Neural progenitor cell (in vitro differentiated cells): ENCODE measurements at places on chromosomes 13 and 19.

DNA sequence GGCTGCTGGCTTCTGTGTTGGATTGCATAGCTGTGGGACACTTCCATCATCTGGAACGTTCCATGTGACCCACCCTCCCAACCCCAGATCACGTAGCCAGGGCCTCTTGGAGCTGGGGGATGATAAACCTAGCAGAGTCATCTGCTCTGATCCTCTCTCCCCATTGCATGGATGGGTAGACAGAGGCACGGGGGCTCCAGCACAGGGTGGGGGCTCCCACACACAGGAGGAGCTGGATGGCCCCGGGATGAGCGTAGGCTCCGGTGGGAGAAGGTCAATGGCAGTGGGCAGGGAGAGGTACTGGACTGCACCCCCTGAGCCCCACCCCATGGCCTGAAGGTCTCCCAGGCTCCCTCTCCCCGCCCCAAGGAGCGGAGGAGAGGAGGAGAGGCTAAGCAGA, 25.4 kb downstream of the ATP8B3 start:
- DNase-seq, result no peak
- peaks cover 99% of the 10 kb centered on the region for H3K27me3 ChIP-seq
- no peak overlapping the region for H3K4me3 ChIP-seq
- H3K36me3 ChIP-seq, result no peaks in the 10 kb centered on the region

- H3K36me3 ChIP-seq, result no peaks in the 10 kb centered on the region
- no peak for DNase-seq
- no peak overlapping the region for H3K27ac ChIP-seq
These were observed 2.8 kb upstream of the IFI30 start for GRCh38 chr19:18170714-18171255.

DNA sequence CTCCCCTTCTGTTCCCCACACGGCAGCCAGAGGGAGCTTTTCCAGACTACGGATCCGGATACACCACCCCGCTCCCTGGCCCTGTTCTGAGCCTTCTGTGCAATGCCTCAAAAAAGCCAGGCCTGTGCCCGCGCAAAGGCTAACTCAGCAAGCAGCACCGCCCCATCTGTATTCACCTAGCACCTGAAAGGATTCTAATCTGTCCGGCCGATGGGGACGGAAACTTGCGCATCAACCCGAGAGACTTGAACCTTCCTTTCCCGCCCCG, 589 bp downstream of the ZBTB45 start:
- H3K4me3 ChIP-seq, result peak overlapping the region; percentile 54
- no peaks in the 10 kb centered on the region for H3K36me3 ChIP-seq
- no peaks in the 10 kb centered on the region for H3K27me3 ChIP-seq
- H3K4me1 ChIP-seq, result peaks cover 16% of the 10 kb centered on the region
- DNase-seq, result peak; percentile 89

GRCh38 chr19:17687141-17687856, 855 bp downstream of the UNC13A start:
- no peak overlapping the region for H3K27ac ChIP-seq
- H3K36me3 ChIP-seq, result no peaks in the 10 kb centered on the region
- peak; percentile 37 for DNase-seq
- H3K27me3 ChIP-seq, result peaks cover 29% of the 10 kb centered on the region
- peak overlapping the region; percentile 48 for H3K4me3 ChIP-seq

DNA sequence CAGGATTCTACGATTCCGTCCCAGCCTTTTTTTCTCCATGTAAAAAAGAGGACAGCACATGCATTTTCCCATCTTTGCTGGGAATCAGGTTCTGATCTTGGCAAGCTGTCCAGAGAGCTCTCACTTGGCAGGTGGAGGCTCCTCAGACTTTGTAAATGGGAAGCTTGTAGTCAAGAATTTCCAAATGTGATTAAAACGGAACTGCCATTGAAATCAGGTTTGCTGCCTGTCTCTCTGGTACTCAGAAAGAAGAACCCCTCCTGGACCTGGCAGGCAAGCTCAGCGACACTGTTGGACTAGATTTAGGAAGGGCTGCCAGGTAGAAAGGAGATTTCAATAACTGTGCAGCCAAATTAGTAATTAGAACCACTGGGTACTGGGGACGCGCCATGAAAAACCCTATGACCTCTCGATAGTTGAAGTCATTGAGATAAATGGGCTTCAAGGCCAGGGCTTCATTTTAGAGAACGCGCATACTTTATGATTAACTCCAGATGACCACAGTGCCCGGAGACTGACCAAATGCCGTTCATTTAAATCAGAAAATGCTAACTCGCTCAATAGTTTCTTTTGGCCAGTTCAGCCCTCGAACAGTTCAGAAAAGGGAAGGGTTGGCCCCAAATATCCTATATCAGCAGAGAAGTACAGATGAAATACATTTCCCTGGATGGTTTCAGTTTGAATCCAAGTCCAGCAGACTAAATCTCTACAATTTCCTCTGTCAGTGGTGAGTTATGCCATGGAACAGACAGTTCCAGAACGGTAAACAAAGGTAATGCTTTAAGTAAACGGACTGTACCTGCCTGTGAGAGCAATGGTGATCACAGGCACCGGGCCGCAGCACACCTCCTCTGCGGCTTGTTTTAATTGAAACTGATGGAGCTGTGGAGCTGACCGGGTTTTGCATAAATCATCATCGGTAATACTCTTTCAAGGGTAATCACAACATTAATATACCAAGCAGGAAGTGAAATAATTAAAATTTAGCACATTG, 517.4 kb downstream of the RFC3 start:
- no peaks in the 10 kb centered on the region for H3K36me3 ChIP-seq
- no peak for DNase-seq
- H3K4me1 ChIP-seq, result no peaks in the 10 kb centered on the region
- H3K27ac ChIP-seq, result no peak overlapping the region

DNA sequence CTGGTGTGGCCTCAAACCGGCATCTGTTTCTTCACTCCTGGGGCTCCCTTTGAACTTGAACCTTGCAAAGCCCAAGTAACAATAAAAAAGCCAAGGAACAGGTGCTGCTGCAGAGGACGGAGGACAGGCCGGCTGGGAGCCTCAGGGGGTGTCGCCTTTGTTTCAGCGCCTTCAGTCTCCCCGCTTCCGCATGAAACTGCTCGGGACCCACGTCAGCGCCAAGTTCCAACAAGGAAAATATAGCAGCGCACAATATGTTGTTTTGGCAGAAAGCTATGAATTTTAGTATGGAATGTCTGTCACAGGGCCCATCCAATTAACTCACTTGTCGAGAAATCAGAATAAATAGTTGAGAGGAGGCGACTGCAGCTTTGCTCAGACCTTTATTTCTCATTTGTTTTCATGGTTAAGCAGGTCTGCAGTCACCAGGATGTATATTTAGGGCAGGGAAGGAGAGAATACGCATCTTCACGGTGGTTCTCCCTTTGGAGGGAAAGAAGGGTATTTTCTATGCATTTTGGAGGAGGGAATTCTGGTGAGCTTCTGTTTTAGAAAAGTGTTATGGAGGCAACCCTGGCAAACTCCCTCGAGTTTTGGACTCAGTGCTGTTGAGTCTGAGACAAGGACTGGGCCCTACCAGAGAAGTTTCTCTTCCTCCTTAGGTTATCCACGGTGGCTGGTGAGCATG, 34.3 kb upstream of the MEDAG start:
- no peak for DNase-seq
- no peak overlapping the region for H3K4me3 ChIP-seq
- peaks cover 19% of the 10 kb centered on the region for H3K4me1 ChIP-seq
- no peaks in the 10 kb centered on the region for H3K36me3 ChIP-seq
- H3K27me3 ChIP-seq, result no peaks in the 10 kb centered on the region

DNA sequence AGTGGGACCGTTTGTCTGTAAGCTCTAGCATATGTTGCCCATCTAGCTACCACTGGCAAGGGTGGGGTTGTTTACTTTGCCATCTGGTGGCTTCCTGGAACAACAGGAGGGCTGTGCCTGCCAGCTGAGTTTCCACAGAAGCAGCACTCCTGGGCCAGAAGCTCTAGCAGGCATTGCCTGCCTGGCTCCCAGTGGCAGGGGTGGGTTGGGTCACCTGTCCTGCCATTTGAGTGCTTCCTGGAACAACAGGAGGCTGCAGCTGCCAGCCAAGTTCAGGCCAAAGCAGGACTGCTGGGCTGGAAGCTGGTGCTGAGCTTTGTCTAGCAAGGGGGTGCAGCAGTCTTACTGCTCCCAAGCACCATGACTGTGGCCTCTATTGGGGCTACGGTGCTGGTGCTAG, 239.7 kb downstream of the MTUS2 start:
- H3K27ac ChIP-seq, result no peak overlapping the region
- no peaks in the 10 kb centered on the region for H3K36me3 ChIP-seq
- no peaks in the 10 kb centered on the region for H3K4me1 ChIP-seq

DNA sequence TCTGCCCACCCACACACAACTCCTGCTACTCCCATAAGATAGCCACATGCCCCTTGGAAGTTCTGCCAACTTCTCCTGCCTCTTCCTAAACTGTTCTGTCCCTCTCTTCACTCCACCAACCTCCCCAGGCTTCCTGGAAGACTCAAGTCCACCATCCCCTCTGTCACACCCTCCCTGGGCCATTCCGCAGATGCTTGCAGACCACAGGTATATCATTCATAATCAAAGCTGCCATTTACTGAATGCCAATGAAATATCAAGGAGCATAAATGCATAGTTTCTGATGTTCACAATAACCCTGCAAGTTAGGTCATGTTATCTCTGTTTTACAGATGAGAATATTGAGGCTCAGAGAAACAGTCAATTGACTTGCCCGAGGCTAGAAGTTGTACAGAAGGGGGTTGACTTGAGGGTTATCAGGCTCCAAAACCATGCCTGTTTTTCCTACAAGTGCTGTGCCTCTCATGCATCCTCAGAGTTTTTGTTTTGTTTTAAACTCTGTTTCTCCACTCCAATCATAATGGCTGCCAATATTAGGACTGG, 135.6 kb downstream of the SLC7A1 start:
- no peak overlapping the region for H3K4me3 ChIP-seq
- no peak overlapping the region for H3K27ac ChIP-seq
- H3K36me3 ChIP-seq, result no peaks in the 10 kb centered on the region
- DNase-seq, result no peak

DNA sequence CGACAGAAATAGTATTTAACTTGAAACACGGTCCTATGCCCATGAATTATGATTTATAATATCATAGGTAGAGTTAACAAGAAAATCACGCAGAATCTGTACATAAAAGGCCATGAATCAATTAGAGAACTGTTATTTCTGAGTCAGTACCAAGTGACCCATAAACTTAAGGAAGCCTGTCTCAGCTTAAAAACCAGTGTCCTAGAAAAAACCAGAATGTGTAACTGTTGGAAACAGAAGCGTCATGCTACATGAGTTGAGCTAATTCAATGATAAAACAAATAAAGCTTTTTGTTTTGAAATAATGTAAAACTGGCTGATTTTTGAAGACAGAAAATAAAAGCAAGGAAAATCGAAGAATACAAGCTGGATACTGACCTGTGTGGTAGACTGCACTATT, 34.8 kb upstream of the SGCG start:
- no peak overlapping the region for H3K4me3 ChIP-seq
- DNase-seq, result no peak
- H3K27me3 ChIP-seq, result no peaks in the 10 kb centered on the region
- H3K4me1 ChIP-seq, result no peaks in the 10 kb centered on the region
- H3K36me3 ChIP-seq, result no peaks in the 10 kb centered on the region

- H3K36me3 ChIP-seq, result no peaks in the 10 kb centered on the region
- H3K4me3 ChIP-seq, result no peak overlapping the region
- no peak overlapping the region for H3K27ac ChIP-seq
- no peaks in the 10 kb centered on the region for H3K27me3 ChIP-seq
These were observed 285.9 kb downstream of the DNAJC15 start for GRCh38 chr13:43309311-43309710.

- no peaks in the 10 kb centered on the region for H3K27me3 ChIP-seq
- no peak overlapping the region for H3K4me3 ChIP-seq
- H3K36me3 ChIP-seq, result no peaks in the 10 kb centered on the region
- peaks cover 21% of the 10 kb centered on the region for H3K4me1 ChIP-seq
- no peak overlapping the region for H3K27ac ChIP-seq
- DNase-seq, result no peak
These were observed 38.5 kb downstream of the DPF1 start for GRCh38 chr19:38185562-38185961.

GRCh38 chr19:17307876-17308377, 1.4 kb upstream of the DDA1 start:
- DNase-seq, result no peak
- H3K27me3 ChIP-seq, result no peaks in the 10 kb centered on the region
- H3K36me3 ChIP-seq, result no peaks in the 10 kb centered on the region
- H3K27ac ChIP-seq, result no peak overlapping the region
- H3K4me1 ChIP-seq, result peaks cover 9% of the 10 kb centered on the region

DNA sequence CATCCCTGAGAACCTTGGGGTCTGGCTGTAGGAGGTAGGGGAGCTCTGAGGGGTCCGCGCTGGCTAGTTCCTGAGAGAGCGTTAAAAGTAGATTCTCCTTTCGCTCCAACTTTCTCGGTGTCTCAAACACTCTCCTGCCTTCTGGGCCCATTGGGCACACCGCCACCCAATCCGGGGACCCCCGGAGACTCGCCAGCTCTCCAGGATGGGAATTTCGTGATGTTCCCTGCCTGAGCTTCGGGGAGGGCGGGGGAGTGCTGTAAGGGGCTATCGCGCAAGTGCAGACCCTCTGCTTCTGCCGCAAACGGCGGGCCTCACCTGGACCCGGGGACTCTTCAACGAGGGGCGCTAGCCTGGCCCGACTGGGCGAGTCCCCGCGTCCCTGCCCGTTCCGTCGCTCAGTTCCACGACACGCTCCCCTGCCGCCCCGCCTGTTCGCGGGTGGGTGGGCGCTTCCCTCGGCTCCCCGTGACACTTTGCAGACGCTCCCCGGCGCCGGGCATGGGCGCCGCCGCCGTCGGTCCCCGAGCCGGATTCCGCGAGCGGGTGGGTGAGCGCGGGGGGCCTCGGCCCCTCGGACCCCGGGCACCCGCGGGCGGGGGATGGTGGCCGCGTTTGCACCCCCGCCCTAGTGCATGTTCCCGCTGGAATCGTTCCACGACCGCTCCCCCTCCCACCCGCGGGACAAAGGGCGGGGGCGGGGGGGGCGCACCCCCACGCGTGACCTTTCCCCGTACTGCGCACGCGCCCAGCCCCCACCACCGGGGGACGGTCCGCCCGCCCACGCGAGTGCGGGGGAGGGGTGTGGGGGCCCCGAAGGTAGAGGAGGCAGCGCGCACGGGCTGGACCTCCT, at the start of gene CCDC106:
CCDC106 (plus strand) TSS at position 481 of the 853 bp plus-strand sequence. CDS start 835 bp downstream, outside the sequence.
- H3K36me3 ChIP-seq, result no peaks in the 10 kb centered on the region
- H3K4me1 ChIP-seq, result peaks cover 18% of the 10 kb centered on the region
- no peaks in the 10 kb centered on the region for H3K27me3 ChIP-seq
- no peak within 1 kb of the TSS for H3K27ac ChIP-seq

GRCh38 chr13:113907635-113908617, 44.0 kb upstream of the GAS6 start:
- no peak overlapping the region for H3K27ac ChIP-seq
- no peaks in the 10 kb centered on the region for H3K36me3 ChIP-seq
- no peaks in the 10 kb centered on the region for H3K27me3 ChIP-seq
- H3K4me3 ChIP-seq, result no peak overlapping the region

GRCh38 chr19:31258211-31259052, 90.8 kb downstream of the TSHZ3 start:
- no peaks in the 10 kb centered on the region for H3K36me3 ChIP-seq
- no peak overlapping the region for H3K4me3 ChIP-seq
- no peak for DNase-seq

- H3K4me3 ChIP-seq, result no peak overlapping the region
- no peaks in the 10 kb centered on the region for H3K4me1 ChIP-seq
- H3K36me3 ChIP-seq, result no peaks in the 10 kb centered on the region
These were observed 14.7 kb downstream of the REXO1 start for GRCh38 chr19:1833540-1833939.

- H3K27me3 ChIP-seq, result no peaks in the 10 kb centered on the region
- no peak for DNase-seq
- H3K36me3 ChIP-seq, result no peaks in the 10 kb centered on the region
- no peak overlapping the region for H3K4me3 ChIP-seq
These were observed 3.7 kb upstream of the NAT14 start for GRCh38 chr19:55481148-55481793.
